ENCODE measurements at places on chromosomes 1 and 21. TPM values are rescaled to one million over a fixed set of nuclear protein-coding genes. Genes with fewer than 3 reads are reported as not detected.
A peak's percentile ranks its signal among the peaks of the same experiment; 100 is the strongest.

- no peak for DNase-seq
Observed at GRCh38 chr1:45037456-45037855, 25.4 kb downstream of the UROD start.

GRCh38 chr1:11730429-11730891 is 5.5 kb upstream of the AGTRAP start:
- DNase-seq, result no peak

- DNase-seq, result no peak
Observed at GRCh38 chr1:224774378-224774777, 155.1 kb upstream of the DNAH14 start.

- DNase-seq, result no peak
Observed at GRCh38 chr1:182611787-182612186, 7.6 kb upstream of the RGS16 start.

- DNase-seq, result no peak
Observed at GRCh38 chr1:156709031-156709430, 3.6 kb upstream of the CRABP2 start.

Gene TNFRSF1B
- total RNA-seq, result 1.9 TPM

Gene CELA3B
- not detected for total RNA-seq

Gene SYTL1
- total RNA-seq, result not detected

DNA sequence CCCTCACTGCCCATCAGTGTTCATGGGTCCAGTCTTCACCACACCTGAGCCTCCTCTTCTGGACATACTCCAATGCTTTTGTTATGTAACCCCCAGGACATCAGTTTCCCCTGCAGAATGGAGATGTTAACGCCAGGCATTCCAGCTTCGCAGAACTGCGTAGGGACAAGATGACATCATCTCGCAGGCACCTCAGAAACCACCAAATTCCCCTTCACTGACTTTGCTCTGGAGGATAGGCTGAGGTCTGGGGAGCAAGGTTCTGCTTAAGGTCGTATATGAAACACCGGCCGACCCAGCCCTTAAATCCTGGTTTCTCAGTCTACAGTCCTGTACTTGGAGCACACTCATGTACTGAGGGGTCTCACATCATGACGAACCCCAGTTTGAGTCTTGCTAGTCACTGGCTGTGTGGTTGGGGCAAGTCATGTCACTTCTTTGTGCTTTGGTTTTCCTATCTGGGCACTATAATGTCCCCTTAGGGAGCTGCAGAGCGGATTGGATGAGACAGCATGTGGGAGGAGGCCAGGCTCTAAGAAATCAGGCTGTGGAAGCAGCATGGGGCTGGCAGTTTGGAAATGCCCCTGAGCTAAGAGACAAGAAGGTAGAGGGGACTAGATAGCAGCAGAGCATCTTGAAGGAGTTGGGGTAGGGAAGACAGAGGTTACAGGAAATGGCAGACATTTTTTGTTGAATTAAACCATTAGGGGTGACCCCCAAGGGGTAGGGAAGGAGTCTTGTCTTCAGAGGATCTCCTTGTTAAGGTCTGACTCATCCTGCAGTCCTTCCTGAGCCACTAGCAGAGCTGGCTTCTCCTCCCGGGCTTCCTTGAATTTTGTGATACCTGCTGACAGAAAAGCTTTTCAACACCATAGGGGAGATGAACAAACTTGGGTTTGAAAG is 138.3 kb downstream of the FOXD2 start:
- peak; percentile 5 for DNase-seq

GRCh38 chr1:204619721-204620120 is 65.8 kb downstream of the LRRN2 start:
- DNase-seq, result no peak

Gene FABP3
- total RNA-seq, result 5.1 TPM

Gene RBM11
- not detected for total RNA-seq

DNA sequence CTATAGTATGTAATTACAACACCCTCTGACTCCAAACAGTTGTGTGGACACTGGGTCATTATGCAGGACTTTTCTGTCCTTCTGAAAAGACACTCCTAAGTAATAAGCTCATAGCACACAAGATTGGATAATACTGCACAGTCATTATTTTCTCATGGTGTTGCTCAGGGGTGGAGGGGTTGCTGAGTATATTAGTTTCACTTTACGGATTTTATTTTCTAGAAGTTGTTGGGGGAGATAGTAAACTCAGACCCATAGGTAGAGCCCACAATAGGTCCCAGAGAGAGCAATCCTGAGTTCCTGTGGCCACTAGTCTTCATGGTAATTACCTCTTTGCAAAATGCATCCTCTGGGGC is 53.4 kb downstream of the DUSP10 start:
- DNase-seq, result no peak

GRCh38 chr1:12501661-12502060 is 116.3 kb downstream of the DHRS3 start:
- DNase-seq, result peak; percentile 59

GRCh38 chr1:30635391-30635975 is 87.9 kb downstream of the MATN1 start:
- no peak for DNase-seq

DNA sequence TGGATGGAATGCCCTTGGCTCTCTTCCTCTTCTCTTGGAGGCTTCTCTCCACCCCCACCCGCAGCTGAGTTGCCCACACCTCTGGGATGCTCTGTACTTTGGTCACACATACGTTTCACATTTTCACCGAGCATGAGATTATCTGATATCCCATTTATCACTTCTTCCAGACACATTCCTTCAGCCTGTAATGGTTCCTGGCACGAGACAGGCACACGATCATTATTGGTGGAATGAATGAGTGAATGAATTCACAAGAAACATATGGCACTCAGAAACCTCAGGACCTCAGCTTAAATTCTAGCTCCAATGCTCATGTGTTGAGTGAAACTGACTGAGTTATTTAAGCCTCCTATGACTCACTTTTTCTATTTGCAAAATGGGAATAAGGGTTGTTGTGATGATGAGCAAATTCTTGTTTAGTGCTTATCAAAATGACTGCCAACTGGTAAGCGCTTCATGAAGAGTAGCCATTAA is 242.7 kb upstream of the JUN start:
- peak; percentile 51 for DNase-seq

Gene SPRR1B
- total RNA-seq, result not detected

DNA sequence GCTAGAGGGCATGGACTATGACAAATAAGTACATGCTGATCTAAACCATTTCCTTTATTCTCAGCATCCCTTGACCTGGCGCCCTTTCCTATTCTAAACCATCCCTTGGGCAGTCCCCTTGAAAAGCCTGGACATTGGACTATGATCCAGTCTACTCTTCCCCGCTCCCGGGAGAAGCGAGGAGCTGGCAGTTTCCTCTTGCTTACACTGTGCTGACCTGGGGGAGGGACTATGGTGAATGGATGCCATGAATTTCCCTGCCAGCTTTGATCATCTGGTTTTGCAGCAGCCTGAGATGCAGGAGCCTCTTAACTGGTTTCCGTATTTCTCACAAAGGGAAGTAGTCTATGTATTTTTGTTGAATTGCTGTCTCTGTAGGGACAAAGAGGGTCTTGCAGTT is 121.7 kb downstream of the KIF26B start:
- no peak for DNase-seq

DNA sequence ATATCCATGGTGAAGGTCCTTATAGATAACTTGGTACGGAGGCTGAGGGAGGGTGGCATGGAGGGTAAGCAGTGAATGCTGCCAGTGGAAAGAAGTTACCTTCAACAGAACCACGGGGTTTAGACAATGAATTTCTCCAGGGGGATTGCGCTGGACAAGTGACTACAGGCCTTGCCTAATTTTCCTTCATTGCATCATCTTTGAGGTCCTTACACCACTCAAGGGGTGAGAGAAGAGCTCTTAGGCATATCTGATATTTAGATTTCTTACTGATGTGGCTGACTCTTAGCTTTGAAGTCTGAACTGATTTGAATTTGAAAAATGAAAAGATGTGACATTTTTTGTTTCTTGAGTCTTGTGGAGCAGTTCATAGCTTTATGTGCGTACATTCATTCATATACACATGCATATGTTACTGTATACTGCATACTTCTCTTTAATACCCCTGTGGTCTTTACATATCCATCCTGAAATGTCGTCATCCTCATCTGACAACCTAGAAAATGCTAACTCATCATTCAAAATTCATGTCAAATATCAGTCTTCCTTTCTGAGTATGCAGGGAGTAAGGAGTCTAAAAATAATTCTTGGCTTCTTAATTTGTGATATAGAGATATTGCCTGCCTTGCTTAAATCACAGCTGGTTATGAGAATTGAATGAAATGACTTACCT is 63.6 kb downstream of the DNM3 start:
- no peak for DNase-seq

Gene SPATA1
- total RNA-seq, result not detected

DNA sequence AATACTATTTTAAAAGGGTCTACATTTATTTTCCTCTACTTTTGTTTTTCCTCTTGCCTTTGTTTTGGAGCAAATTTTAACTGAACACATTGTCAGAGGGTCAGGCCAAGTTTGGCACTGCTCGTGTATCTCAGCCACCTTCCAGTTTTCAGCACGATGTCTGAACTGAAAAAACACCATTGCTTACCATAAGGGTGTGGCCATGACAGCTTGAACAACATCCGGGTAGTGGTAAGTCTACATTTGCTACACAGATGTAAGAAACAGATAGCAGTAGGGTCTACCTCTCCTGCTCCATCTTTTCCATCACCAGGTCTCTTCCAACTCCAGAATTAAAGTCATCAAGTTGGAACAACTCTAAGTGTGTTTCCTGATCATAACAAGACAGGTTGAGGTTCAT is 4.2 kb downstream of the HIVEP3 start:
- DNase-seq, result no peak

Gene NCF2
- total RNA-seq, result 0.19 TPM

Gene NFASC
- total RNA-seq, result 0.19 TPM

GRCh38 chr1:240362046-240362445 is 249.9 kb downstream of the GREM2 start:
- DNase-seq, result no peak

DNA sequence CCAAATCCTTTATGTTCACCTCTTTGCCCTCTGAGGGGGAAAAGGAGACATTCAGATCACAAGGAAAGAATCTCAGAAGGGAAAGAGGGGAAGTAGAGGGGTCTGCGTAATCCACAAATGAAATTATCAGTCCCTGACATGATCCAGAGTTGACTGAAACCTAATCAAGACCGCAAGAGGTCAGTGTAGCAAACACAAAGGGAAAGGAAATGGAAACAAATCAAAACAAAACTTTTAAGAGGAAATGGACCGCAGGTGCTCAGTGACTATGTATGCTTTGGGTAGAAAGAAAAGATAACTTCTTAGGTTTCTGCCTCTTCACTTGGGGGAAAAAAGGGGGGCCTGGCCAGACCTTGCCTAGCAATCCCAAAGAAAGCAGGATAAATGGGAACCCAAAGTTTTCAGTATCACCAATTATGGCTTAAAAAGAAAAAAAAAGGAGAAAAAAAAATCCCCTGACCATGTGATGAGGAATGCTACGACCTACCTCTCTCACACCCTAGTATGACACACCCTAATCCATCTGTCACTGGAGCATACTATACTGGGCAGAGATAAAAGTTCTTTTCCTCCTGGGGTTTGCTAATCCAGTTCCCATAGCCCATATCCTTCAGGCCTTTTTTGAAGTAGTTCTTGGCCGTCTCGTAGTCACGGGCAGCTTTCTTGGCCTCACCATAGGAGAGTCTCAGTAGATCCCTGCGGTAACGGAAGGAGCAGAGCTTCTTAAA is 16.9 kb downstream of the CHRNB2 start:
- no peak for DNase-seq
